ENCODE measurements at places on chromosomes 2 and 18.

DNA sequence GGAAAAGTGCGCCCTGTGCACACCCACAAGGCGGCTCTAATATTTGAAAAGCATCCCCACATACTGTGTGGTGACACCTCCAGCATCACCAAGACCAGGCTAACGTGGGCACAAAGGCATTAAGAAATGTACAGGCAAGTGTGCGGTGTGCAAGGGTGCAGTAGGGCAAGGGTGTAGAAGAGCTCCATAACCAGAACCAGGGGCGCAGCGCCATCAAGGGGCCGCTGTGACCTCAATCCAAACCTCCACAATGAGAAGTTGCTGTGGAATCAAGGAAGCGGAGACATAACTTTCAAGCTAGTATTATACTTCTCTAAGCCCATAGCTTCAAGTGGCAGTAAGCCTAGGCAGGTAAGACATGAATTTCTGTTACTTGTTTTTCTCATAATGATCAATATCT is 13.0 kb downstream of the L3MBTL4 start:
- no peak for DNase-seq

GRCh38 chr2:160869411-160869810 is 290.8 kb upstream of the TANK start:
- DNase-seq: no peak

- no peak for DNase-seq
Measured at GRCh38 chr18:13308369-13308768, 89.8 kb downstream of the LDLRAD4 start.

- no peak for DNase-seq
Measured at GRCh38 chr2:181189951-181190350, 209.5 kb downstream of the UBE2E3 start.
